ENCODE measurements at places on chromosomes 6 and 20.

DNA sequence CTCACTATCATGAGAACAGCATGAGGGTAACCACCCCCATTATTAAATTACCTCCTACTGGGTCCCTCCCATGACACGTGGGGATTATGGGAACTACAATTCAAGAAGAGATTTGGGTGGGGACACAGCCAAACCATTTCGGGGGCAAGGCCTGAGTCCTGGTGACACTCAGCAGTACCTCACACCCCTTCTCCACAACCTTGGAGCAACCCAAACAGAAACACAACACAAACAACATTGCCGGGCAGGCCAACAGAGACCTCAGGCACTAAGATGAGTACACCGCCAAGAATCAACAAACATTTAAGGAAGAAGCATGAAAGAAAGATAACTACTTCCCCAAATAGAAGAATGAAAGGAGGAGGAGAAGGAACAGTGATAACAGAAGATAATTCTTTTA, 16.9 kb downstream of the MOCS1 start:
- no peak for DNase-seq

DNA sequence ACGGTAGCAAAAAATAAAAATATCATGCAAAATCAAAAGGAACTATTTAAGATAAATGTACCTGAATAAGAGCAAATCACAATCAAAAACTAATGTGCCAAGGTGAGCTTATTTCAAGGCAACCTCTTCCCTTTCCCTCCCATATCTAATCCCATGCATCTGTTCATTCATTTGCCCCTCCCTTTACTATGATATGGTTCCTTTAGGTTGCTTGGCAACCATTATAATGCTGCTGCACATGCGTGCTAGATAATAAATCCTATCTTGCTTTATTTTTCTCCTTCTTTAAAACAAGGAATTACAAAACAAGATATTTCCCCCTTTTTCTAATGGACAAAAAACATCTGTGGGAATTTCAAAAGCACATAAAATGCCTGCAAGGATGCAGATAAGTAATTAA, 318.2 kb upstream of the POU3F2 start:
- DNase-seq, result no peak

DNA sequence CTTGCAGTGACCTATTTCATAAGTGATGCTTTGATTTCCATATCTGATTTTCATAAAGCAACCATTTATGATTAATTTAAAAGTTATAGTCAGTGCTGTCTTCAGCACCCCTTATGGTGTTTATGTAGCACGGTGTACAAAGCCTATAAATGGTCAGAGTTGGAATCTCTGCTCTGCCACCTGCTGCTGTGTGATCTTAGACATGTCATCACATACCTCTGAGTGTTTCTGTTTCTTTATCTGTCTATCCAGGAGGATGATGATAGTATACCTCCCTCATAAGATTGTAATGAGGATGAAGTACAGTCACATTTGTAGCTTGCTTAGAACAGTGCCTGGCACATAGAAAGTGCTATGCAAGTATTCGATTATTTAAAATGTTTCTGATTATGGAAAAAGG, 100.5 kb downstream of the SAMD3 start:
- DNase-seq, result no peak

GRCh38 chr6:135813401-135813800, 38.1 kb upstream of the PDE7B start:
- no peak for DNase-seq

DNA sequence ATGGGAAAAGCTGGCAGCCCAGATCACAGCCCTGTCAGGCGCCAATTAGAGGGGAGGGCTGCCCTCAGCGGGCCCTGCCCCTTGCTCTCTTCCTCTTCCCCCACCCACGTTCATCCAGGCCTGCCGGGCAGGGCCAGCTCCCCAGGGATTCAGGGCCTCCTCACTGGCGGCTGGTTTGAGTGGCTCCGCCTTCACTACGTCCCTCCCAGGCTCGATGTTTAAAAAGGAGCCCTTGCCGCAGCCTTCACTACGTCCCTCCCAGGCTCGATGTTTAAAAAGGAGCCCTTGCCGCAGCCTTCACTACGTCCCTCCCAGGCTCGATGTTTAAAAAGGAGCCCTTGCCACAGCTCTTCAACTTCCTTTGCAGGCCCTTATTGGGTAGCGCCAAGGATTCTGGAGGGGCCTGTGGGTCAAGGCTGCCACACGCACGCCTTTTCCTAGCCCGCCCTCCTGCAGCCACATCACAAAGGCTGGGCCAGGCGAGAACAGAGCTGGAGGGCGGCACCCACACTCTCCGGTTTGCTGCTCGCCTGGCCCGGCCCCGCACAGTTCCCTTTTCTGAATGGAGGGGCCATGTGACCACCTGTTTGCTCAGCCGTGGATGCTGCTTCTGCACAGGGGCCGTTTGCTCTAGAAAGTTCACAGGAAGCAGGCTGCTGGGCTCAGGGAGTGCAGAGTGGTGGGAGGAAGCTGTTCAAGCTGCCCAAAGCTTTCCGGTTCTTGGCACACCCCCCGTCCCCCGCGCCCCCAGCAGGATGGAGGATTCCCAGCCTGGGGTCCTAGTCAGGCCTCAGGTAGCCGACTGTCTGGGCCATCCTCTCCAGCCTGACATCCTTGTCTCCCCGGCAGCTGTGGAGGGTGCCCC, 1.6 kb downstream of the SLC17A9 start:
- DNase-seq, result peak; percentile 74

- no peak for DNase-seq
Measured at GRCh38 chr20:19141998-19142397, 70.4 kb upstream of the SLC24A3 start.

DNA sequence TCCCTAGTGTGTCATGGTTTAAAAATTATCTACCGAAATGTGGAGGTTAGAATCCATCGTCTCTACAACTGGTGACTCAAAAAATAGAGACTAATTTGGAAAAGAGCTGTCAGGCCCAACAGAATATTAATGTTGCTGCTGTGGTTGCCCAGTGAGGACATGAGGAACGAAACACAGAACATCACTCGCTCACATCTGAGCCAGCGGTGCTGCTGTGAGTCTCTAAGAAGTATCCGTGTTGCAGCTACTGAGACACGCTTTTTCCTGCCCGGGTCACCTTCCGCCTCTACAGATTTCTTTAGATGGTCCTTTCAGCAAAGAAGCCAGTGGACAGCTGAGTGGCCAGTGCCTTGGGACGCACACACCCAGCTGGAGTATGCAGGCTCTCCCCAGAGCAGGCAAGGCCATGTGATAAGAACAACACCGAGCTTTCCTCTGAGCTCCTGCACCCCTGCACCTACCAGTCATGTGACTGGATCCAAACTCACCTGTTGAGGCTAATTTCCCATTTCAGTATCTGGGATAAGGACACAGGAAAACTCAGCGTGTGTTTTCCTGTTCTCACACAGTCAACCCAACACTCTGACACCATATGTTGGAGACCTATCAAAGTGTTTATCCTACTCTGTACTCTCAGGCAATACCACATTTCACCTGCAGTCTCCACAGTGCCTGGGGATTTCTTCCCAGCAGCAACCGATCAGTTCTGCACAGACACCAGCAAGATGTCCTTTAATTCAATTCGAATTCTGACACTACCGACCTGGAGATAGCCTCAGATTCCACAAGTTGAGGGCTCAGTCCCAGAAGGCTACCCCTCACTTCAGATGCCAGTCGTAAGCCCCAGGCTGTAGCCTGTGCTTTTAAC, 119.0 kb upstream of the RPS6KA2 start:
- DNase-seq, result no peak
